SW 1271 (cell line): ENCODE measurements at places on chromosomes 2 and 18.

- no peak for DNase-seq
Observed at GRCh38 chr2:127404466-127405254, 13.6 kb upstream of the PROC start.

- peak; percentile 50 for DNase-seq
Observed at GRCh38 chr2:172095146-172095904, 7.4 kb downstream of the DLX2 start.

DNA sequence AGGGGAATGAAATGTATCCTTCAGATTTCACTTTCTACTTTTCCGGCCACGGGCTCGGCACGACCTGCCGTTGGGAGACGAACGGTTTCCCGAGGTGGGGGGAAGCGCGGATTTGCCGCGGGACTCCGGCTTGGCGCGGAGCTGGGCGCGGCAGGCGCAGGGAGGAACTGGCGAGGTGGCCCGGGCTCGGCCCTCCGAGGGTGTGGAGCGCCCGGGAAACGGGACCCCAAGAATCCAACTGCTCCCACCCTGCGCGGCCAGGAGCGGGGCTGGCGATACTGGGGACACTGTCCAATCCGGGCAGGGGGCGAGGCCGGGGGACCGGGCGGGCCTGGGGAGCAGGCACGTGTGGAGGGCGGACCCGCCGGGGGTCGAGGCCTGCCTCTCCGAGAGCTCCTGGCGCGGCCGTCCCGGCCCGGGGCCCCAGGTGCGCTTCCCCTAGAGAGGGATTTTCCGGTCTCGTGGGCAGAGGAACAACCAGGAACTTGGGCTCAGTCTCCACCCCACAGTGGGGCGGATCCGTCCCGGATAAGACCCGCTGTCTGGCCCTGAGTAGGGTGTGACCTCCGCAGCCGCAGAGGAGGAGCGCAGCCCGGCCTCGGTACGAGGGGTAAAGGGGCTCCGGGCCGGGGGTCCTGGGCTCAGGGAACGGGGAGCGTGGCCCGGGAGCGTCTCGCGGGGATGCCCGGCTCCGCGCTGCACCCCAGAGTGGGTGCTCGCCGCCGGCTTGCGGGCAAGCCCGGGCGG lies at the start of gene ANXA4:
Gene ANXA4 (plus strand): TSS at position 560 of the 747 bp plus-strand sequence. CDS start 39,432 bp downstream, outside the sequence.
- peak; percentile 72 for DNase-seq

DNA sequence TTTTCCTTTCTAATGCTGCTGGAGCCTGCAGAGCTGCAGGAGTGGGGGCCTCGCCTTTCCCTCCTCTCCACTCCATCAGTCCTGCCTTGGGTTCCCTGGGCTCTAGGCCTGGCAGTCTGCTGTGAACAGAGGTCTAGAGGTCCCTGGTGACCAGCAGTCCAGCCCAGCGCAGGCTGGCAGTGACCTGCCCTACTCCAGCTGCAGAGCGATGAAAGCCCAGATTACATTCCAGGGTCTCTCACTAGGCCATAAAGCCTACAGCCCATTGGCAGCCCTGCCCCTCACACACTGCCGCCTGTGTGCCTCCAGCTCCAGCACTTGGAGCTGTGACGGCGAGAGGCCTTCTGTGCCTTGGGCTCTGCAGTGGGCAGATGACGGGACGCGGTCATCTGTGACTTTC lies 14.8 kb upstream of the MAL start:
- DNase-seq = no peak

DNA sequence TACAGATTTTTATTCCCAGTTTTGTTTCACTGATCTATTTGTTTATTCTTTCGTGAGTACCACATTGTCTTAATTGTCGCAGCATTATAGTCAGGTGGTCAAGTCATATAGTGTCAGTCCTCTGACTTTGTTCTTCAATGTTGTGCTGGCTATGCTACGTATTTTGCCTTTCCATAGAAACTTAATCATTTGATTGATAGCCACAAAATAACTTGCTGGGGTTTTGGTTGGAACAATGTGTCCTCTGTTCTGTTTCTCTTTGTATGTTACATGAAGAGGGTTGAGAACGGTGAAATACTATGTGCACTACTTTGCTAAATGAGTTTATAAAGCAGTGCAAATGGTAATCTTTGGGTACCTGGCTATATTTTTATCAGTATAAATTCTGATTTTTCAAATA lies 64.9 kb upstream of the TTC27 start:
- no peak for DNase-seq

DNA sequence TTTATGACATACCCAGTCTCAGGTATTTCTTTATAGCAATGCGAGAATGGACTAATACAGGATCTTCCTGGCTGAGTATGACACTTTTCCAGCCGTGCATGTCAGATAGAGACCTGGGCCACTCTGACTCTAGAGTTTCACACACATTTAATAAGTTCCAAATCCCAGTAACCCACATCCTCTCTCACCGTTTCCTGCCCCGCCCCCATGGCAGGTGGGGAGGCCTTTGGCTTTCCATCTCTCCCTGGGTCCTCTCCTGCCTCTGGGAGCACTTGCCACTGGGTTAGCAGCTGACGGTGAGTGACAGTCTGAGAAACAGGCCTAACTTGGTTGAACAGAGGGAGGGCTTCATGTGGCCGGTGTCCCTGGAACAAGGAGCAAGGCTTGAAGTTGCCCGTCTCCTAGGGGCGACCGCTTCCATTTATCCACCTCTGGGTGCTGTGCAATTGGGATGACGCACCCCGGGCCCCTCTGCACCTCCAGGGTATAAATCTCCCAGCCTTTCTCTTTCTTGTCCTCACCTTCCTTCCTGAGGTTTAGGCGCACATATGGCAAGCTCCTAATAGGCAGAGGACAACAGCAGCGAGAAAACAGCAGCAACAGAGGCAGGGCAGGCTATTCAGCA lies 152.7 kb upstream of the HDAC4 start:
- DNase-seq = no peak

DNA sequence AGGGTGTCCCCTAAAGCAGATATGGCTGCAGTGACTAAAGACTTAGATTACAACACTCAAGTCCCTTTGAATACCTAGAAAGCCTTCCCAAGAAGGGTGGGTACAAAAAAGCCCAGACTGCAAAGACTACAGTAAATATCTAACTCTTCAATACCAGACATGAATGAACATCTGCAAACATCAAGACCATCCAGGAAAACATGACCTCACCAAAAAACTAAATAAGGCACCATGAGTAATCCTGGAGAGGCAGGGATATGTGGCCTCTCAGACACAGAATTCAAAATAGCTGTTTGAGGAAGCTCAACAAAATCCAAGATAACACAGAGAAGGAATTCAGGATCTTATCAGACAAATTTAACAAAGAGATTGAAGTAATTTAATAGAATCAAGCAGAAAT lies 138.2 kb upstream of the OTOS start:
- DNase-seq = no peak

GRCh38 chr2:136014411-136014810 lies 29.0 kb upstream of the DARS1 start:
- no peak for DNase-seq

- no peak for DNase-seq
Observed at GRCh38 chr18:67108894-67109293, 407.6 kb downstream of the DSEL start.

DNA sequence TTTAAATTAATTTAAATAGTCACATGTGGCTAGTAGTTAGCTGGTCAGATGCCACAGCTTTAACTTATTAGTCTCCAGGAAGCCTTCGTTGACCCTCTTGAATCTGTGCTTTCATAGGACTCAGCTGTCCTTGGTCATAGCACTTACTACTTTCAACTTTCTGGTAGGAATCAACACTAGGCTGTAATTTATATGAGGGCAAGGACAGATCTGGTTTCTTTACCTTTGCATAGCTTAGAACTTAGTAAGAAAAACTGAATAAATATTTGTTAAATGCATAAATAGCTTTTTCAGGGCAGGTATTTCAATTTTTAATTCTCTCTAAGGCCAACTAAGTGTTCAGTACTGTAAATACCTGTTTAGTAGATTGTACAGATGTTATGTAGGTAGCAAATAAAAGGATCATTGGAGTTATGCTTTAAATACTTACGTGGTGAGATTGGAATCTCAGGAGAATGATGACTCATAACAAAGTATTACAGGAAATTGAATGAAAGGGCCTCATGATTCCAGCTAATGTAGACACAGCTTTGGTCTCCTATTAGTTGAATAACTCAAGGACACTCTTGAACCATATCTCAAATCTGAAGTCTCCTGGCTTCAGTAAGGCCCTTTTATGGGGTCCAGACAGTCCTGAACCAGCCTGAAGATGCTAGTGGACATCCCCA lies 2.6 kb downstream of the CLIP4 start:
- DNase-seq = peak; percentile 71
